ENCODE measurements at places on chromosomes 6 and 20.

GRCh38 chr6:167698540-167698939, 128.2 kb upstream of the AFDN start:
- DNase-seq, result no peak

GRCh38 chr6:146937316-146937715, 266.9 kb upstream of the STXBP5 start:
- no peak for DNase-seq

- DNase-seq, result no peak
Observed at GRCh38 chr6:3966426-3966825, 112.5 kb downstream of the FAM217A start.

GRCh38 chr20:6993511-6993910, 226.0 kb downstream of the BMP2 start:
- DNase-seq, result no peak

GRCh38 chr6:160974304-160974771, 17.2 kb upstream of the MAP3K4 start:
- DNase-seq, result no peak

DNA sequence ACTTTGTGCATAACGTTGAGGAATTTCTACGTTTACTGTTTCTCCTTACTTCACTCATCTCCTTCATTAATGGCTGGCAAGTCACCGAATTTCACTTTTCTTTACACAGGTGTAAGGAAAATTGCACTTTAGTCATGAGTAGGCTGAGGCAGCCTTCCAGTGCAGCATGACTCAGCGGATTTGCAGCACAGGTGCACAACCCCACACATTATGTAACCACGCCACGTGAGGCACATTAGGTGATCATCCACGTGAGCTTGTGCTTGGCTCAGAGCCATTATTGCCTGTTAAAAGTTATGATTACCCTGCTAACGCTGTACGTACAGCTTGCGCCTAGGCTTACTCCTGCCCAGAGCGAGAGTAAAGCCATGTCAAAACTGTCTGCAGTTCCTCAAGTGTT, 158.8 kb downstream of the NKAIN2 start:
- no peak for DNase-seq

GRCh38 chr6:43325876-43326275, 17.2 kb upstream of the CRIP3 start:
- DNase-seq, result no peak

Data from progenitor cell of endocrine pancreas (in vitro differentiated cells).